ENCODE measurements at places on chromosomes 4 and X.
A peak's percentile ranks its signal among the peaks of the same experiment; 100 is the strongest.

DNA sequence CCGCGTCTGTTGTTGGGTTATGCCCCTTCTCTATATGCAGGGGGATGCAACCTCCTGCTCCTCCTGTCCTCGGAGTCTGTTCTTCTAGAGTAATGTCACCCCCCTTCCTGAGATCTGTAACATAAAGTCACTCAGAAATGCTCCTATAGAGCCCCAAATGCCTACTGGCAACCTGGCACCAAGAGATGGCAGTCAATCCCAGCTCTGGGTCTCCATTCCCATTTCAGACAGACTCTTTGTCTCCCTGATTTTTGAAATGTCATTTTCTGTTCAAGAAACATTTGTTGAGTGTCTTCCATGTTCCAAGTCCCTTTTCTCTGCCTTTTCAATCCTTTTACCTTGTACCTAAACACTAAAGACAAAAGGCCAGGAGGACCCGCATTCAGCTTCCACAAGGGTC is 9.6 kb upstream of the PRDM8 start:
- DNase-seq: no peak

DNA sequence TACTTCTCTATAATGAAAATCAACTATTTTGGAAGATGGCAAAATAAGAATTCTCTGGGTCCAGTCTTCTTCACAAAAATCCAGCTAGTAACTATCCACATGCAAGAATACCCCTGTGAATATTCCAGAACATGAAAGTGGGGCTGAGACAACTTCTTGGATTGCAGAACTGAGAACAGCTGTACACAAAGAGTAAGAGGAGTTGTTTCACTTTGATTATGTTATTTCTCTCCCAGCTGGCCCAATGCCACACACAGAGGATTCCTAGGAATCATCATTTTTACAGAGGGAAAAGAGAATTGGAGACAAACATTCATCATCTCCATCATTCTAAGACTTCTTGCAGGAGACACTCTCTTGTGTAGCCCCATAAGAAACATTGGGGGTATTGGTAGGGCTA is 782.2 kb upstream of the LCORL start:
- no peak for DNase-seq

DNA sequence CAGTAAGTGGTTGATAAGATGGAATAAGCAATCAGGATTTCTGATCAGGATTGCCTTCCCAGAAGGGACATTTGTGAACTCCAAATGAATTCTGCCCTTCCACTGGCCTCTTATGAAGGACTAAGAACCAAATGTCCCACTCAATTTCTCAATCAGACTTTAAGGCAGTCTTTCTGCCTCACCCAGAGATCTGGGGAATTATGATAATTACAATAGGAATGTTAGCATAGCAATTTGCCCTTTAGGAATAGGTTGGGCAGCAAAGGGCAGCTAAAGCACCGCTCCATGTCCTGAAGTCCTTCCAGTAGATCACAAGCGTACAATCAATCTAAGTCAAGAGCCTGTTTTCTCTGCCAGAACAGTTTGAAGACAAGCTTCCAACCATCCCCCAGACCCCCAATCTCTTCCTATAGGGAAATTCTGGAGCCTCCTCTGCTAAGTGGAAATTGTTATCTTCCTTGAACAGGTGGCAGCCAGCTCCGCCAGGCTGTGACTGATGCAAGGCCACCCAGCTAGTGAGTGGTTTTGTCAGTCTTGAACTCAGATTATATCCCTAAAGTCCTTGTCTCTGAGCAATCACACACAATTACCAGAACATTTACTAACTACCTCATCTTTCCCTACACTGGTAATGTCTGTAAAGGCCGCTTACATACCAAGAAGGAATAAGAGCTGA is 18.6 kb downstream of the NKX3-2 start:
- DNase-seq: no peak

DNA sequence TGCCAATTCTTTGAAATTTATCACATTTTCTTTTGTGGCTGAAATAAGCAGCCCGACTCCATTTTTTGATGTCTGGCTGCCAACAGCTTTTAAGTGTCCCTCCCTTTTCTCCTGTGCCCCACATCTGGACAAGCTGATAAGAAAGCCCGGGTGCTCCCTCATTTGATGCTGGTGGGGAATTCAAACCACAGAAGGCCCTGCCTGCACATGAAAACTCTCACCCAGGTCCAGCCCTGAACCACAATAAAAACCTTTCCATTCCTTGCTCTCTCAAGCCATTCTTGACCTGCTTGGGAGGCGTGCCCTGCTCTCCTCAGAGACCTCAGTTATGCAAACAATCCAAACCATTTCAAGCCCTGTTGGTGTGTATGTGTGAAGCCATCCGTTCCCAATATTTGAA is 93.9 kb downstream of the FAM53A start:
- DNase-seq: no peak

DNA sequence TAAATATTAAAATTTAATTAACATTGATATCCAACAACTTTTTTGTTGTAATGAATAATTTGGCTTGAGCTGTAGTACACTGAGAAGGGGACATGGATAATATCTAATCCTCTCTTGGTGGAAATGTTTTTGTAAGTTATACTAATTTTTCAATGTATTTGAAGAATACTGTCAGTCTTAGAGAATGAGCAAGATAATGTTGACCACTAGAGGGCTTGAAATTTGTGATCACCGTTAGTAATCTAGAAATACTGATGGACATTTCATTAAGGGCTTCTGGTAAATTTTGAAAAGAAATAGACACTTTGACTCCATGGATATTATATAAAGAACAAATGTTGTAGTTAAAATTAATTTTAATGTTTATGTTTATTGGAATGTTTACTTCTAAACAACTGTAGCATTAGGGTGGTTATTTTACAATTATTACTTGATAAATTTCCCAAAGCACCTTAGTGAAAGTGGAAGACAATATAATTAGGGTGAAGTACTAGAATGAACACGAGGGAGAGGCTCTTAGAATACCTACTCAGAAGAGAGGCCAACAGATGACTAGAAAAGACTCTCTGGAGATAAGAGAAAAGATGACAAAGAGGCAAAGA is 20.0 kb upstream of the CAMK2D start:
- no peak for DNase-seq

DNA sequence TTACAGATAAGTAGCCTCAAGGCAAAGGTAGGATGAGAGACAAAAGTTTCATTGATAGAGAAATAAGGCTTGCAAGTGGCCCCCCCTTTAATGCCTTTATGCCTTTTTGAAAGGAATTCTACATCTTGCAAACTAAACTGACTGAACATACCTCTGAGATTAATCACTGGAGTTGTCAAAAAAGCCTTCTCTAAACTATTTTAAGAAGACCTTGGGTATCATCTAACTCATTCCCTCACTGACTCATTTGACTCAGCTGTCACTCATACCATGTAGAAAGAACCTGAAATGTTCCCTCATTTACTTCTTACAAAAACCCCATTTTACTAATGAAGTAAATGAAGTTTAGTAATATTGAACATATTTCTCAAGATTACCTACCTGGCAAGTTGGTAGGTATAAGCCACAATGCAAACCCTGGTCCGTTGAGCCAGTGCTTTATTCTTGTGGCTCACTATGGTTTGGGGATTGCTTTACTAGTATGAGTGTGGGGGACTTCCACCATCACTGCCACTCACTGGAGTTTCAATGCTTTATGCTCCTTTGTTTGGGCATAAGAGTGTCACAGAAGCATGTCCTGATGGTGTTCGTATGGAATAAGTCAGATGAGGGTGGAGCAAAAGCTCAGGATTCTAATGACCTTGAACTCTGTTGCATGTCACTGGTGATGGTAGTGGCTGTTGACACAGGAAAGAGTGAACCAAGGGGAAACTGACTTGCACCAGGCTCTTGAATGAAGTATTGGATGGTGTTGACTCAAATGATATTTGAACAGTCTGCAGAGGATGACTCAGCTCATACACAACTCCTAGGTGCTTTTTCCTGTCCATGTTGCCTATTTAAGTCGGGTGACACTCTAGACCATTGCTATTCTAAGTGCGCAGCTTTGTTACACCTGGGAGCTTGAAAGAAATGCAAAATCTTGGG is 305.5 kb upstream of the EMCN start:
- no peak for DNase-seq

DNA sequence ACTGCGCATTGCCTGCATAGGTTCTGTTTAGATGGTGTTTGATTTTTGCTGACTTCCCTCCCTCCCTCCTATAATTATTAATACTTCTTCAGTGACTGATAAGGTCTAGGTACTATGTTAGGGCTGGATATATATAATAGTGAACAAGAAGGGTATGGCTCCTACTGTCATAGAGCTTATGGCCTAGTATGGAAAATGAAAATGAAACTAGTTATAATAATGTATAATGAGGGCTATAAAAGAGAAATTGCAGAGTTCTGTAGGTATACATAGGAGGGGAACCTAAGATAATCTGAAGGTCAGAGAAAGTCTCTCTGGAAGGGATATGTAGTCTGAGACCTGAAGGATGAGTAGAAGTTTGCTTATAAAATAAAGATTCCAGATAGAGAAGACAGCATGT is 102.1 kb downstream of the DCK start:
- no peak for DNase-seq

DNA sequence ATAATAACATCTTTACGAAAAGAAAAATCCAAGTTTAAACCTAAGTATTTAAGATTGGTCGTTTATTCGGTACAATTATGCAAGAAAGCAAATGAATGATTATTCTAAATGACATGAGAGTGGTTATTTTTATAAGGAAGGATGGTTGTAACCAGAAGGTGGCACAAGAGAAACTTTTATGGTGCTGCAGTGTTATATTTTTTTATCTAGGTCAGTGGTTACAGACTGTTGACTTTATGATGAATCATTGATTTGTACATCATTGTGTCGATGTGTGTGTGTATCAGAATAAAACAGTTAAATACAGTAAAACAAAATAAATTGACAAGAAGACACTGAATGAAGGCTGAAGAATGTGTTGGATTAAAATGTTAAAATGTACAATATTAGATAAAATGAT is 9.8 kb downstream of the DCAF8L2 start:
- no peak for DNase-seq

- no peak for DNase-seq
These were observed 58.2 kb downstream of the CXXC4 start for GRCh38 chr4:104436542-104436941.

- no peak for DNase-seq
These were observed 9.1 kb upstream of the CFP start for GRCh38 chrX:47638816-47639215.

GRCh38 chrX:14352511-14352910 is 176.8 kb upstream of the GLRA2 start:
- no peak for DNase-seq

DNA sequence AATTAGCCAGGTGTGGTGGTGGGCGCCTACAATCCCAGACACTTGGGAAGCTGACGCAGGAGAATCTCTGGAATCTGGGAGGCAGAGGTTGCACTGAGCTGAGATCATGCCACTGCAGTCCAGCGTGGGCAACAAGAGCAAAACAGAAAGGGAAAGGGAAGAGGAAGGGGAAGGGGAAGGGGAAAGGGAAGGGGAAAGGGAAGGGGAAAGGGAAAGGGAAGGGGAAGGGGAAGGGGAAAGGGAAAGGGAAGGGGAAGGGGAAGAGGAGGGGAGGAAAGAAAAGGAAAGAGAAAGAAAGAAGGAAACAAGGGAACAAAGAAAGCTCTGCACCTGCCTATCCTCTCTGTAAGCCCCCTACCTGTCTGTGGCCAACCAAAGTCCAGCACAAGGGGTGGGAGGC is 35.2 kb downstream of the FAM53A start:
- no peak for DNase-seq

- no peak for DNase-seq
These were observed 9.9 kb upstream of the WDR45 start for GRCh38 chrX:49089553-49089952.

GRCh38 chr4:147822128-147822527 is 90.2 kb downstream of the ARHGAP10 start:
- DNase-seq: no peak

DNA sequence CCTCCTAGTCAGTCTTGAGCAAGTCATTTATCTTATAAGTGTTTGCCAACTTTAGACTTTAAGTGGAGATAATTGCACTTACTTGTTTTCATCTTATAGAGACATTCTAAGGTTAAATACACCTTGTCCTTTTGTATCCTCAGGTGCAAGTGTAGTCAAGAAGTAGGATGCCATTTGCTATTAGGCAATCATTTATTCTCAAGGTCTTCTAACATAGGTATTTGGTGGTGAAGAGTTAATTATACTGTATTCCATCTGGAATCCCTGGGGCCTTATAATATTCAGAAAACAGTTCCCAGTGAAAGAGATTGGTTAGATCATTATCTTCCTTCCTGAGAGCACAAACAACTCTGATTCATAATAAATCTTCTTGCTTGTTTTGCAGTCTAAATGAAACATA is 23.7 kb downstream of the SULT1E1 start:
- DNase-seq: no peak

GRCh38 chr4:617644-618641 is 7.4 kb upstream of the PDE6B start:
- no peak for DNase-seq

DNA sequence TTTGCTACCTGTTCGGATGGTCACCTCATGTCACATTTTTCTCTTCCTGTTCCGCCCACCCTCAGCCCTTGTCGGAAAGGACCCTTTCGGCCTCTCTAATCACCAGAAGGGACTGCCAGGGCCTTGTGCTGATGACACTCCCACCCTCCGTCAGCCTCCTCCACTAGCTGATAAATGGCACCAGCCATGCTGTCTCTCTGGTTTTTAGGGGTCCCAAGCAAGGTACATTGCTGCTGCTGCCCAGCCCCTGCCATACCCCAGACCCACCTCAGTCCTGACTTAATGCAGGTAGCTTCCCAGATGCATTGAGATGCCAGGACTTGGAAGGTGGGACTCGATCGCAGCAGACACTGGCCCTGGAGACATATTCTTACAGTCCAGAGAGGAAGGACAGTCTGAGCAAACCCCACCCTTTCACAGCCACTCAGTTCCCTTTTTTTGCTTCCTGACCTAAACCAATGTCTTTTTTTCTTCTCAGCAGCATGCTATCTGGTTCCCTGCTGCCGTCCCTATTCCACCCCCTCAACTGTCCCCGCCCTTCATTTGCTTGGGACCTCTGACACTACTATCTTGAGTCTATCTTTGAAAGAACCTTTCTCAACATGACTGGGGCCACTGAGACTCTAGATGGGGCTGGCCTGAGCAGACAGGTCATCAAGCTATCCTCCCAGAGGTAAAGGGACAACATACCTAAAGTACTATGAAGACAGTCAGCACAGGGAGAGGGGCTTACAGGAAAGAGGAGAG is at the start of gene BTK:
Gene BTK, minus strand, starts transcription at position 397 of the 747 bp plus-strand sequence. CDS start 10,907 bp downstream, outside the sequence.
- DNase-seq: no peak

GRCh38 chrX:71606536-71607216 is 11.6 kb downstream of the CXCR3 start:
- DNase-seq: peak; percentile 44

DNA sequence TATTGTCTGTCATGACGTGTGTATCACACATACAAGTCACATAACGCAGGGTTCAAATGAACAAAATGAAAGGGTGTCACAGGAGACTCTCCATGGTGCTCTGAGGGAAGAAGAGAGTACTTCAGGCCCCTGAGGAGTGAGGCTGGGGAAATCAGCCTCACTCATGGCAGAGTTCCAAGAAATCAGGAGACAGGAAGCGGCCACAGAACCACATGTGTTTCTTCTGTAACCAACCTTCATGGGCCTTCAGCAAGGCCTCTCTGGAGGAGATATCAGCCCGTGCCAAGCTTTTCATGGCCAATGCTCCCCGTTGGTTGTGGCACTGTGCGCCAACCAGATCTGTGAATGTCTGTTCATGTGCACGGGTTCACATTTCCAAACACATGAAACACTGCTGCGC is 76.0 kb downstream of the NAT8L start:
- peak; percentile 63 for DNase-seq

GRCh38 chrX:108268434-108269080 is 169.7 kb downstream of the COL4A6 start:
- no peak for DNase-seq
